ENCODE measurements at places on chromosomes 6 and 20. TPM values are rescaled to one million over a fixed set of nuclear protein-coding genes. Genes with fewer than 3 reads are reported as not detected.

Gene AIF1
- total RNA-seq = 14.6 TPM

Gene SH3BGRL2
- 34.1 TPM for total RNA-seq

DNA sequence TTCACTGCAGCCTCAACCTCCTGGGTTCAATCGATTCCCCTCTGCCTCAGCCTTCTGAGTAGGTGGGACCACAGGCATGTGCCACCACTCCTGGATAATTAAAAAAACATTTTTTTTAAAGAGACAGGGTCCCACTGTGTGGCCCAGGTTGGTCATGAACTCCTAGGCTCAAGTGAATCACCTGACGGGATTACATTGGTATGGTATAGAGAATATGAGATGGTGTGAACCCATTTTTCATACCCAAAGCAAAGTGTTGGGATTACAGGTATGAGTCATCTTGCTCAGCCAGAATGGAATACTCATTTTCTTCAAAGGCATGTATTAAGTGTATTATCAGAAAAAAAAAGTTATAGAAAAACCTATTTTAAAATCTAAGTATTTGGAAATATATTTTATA lies 114.2 kb downstream of the AHI1 start:
- H3K27ac ChIP-seq = no peak overlapping the region
- H3K36me3 ChIP-seq = no peaks in the 10 kb centered on the region
- no peaks in the 10 kb centered on the region for H3K4me1 ChIP-seq
- no peak for DNase-seq
- no peak overlapping the region for H3K4me3 ChIP-seq

DNA sequence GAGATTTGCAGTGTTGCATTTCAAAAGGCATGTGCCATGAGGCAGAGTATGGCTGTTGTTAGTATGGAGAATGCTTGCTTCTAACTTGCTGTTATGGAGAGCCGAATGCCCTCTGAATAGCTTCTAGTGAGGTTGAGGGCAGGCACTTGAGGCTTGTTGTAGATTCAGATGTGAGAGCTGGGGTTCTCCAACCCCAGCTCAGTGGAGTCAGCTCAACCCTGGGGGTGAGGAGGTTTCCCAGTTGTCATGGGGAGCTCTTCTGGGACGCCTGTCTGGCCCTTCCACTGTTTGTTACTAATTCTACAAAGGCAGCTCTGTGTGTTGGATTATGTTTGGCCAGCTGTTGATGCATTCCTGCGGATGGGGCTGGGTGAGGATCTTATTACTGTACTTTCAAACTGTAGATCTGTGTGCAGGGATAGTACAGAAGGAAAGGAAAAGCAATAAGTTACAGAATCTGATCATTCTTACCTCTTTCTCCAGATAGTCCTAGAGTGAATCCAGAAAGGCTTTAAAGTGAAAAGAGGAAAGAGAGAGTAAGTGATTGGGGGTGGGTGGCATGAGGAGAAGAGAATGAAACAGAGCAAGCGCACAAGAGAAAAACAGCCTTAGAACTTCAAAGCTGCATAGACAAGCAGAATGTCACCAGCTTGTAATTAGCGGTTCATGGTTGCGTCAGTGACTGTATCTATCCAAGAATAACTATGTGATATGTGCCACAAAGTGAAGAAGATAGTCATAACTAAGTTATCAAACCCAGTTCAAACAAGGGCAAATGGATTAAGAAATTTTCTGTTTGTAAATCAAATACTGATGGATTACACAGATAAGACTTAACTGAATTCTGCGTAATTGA lies 148.7 kb downstream of the PRL start:
- H3K36me3 ChIP-seq = no peaks in the 10 kb centered on the region
- H3K4me3 ChIP-seq = no peak overlapping the region
- H3K27ac ChIP-seq = no peak overlapping the region
- H3K27me3 ChIP-seq = no peaks in the 10 kb centered on the region
- DNase-seq = no peak

GRCh38 chr6:139825935-139826374 lies 451.5 kb upstream of the CITED2 start:
- H3K4me3 ChIP-seq = no peak overlapping the region
- H3K36me3 ChIP-seq = no peaks in the 10 kb centered on the region
- H3K27me3 ChIP-seq = no peaks in the 10 kb centered on the region
- DNase-seq = no peak
- no peak overlapping the region for H3K27ac ChIP-seq

DNA sequence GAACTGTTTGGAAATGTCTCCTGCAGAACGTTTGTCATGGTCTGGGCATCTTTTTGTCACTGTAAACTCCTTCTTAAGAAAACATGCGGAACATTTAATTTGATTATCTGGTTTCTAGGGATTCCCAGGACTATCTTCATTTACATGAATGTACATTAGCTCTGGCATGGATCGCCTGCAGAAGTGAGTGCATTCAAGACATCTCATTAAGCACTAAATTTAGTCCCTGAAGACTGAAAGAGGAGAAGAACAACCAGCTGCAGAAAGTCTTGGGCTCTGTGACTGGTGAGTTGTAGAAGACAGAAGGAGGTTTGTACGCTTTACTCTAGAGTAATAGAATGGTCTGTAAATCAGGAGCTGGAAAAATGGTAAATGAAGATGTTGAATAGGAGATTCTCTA lies 540.7 kb downstream of the BCKDHB start:
- no peaks in the 10 kb centered on the region for H3K4me1 ChIP-seq
- H3K27ac ChIP-seq = no peak overlapping the region
- DNase-seq = no peak
- no peaks in the 10 kb centered on the region for H3K36me3 ChIP-seq

- no peak for DNase-seq
- no peak overlapping the region for H3K27ac ChIP-seq
- H3K4me3 ChIP-seq = no peak overlapping the region
- no peaks in the 10 kb centered on the region for H3K27me3 ChIP-seq
- H3K36me3 ChIP-seq = peaks cover 30% of the 10 kb centered on the region
Measured at GRCh38 chr6:26452631-26453235, 5.0 kb upstream of the BTN2A1 start.

All from esophagus muscularis mucosa (tissue), 4 donors.